ENCODE measurements at places on chromosomes 4 and X. TPM values are rescaled to one million over a fixed set of nuclear protein-coding genes. Genes with fewer than 3 reads are reported as not detected.

Gene NUDT10
- not detected for total RNA-seq

Gene FBXW7
- 35.8 TPM for total RNA-seq

Gene NHSL2
- total RNA-seq: not detected

Gene PHKA1
- 8.9 TPM for total RNA-seq

Gene GPR119
- not detected for total RNA-seq

Gene PPEF2
- total RNA-seq: not detected

Gene C4orf50
- total RNA-seq: not detected

Gene ARR3
- total RNA-seq: not detected

DNA sequence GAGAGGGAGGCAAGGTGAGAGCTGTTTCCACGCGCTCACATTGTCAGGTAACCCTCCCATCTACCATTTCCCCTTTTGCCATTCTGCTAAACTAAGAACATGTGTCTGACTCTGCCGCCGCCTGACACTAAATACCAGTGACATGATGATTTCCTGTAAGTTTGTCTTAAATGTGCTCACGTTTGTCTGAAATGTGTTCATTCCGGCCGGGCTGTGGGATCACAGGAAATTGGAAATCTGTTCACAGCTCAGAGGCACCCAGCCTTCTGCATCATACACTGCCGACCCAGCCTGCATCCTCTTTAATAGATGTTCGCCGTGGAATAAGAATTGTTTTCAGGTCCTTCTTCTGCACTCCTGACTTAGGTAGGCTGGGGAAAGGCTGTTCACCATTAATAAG, 336.2 kb upstream of the PPARGC1A start:
- H3K4me1 ChIP-seq: peaks cover 25% of the 10 kb centered on the region
- no peaks in the 10 kb centered on the region for H3K36me3 ChIP-seq
- no peaks in the 10 kb centered on the region for H3K27me3 ChIP-seq
- H3K27ac ChIP-seq: no peak overlapping the region

GRCh38 chrX:10243106-10243505, 86.3 kb downstream of the CLCN4 start:
- peak; percentile 9 for DNase-seq
- no peak overlapping the region for H3K27ac ChIP-seq
- H3K4me3 ChIP-seq: no peak overlapping the region
- no peaks in the 10 kb centered on the region for H3K27me3 ChIP-seq
- H3K36me3 ChIP-seq: no peaks in the 10 kb centered on the region

- peaks cover 12% of the 10 kb centered on the region for H3K4me1 ChIP-seq
- H3K4me3 ChIP-seq: no peak overlapping the region
- peaks cover 16% of the 10 kb centered on the region for H3K36me3 ChIP-seq
- H3K27me3 ChIP-seq: no peaks in the 10 kb centered on the region
These were observed 30.7 kb downstream of the MSN start for GRCh38 chrX:65697915-65698796.

DNA sequence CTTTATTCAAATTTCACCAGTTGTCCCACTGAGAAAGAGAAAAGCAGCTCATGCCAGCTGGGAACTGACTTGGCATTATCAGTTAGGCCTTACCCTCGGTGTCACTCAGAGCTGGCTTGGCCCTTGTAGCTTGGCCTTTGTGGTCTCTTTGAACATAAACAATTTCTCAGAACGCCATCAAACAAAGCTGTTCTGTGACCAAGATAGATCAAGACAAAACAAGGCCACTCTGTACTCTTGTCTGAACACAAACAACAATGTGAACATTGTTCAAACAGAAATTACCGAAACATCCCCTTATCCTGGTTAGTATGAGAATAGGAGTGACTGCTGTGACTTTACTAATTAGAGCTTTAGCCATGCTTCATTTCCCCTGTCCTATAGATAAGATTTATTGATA, 57.2 kb downstream of the DIPK2B start:
- H3K4me1 ChIP-seq: no peaks in the 10 kb centered on the region
- no peak overlapping the region for H3K4me3 ChIP-seq
- no peak overlapping the region for H3K27ac ChIP-seq

GRCh38 chrX:101507372-101507771, 22.1 kb downstream of the ARMCX4 start:
- H3K4me3 ChIP-seq: no peak overlapping the region
- DNase-seq: no peak
- no peaks in the 10 kb centered on the region for H3K36me3 ChIP-seq
- H3K27ac ChIP-seq: no peak overlapping the region

GRCh38 chr4:143728166-143728565, 27.7 kb upstream of the FREM3 start:
- no peaks in the 10 kb centered on the region for H3K36me3 ChIP-seq
- H3K4me1 ChIP-seq: peaks cover 6% of the 10 kb centered on the region
- peaks cover 38% of the 10 kb centered on the region for H3K27me3 ChIP-seq
- no peak overlapping the region for H3K4me3 ChIP-seq
- H3K27ac ChIP-seq: no peak overlapping the region

DNA sequence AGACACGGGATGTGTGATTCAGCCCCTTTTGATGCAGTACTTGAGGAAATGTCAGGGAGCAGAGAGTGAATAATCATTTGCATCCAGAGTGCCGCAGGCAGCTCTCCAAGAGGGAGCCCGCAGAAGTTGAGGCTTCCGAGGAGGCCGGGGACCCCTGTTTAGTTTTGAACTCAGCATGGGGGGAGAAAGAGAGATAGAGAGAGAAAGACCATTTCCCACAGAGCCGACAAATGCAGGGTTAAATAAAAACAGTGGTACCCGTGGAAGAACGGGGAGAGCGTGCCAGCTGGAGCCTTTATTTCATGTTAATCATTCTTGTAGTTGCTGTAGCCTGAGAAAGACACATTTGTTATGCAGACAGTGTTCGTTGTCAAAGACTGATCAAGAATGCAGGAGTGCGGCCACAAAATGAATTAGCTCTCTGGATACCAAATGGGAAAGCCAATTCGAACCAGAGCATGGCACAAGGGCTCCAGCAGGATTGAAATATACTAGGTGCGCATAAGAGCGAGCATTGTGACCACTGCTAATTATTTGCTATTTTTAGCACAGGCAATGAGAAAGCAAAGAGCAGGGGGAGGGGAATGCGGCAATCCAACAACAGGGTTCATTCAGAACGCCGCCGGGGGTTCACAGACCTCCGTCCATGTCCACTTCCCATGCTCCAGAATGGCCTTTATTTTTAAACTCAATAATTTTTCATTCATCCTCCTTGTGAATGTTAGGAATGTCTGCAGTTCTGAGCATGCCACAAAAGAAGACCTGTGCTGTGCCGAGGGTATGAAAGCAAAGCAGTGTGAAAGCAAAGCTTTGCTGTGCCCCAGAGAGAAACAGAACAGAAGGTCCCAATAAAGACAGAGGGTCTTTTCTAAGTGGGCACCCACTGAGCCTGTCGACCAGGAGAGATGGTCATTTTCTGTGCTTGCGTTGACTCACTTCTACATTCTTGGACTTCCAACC, 243.9 kb upstream of the VCX3A start:
- H3K36me3 ChIP-seq: no peaks in the 10 kb centered on the region
- no peak overlapping the region for H3K4me3 ChIP-seq
- no peaks in the 10 kb centered on the region for H3K27me3 ChIP-seq

DNA sequence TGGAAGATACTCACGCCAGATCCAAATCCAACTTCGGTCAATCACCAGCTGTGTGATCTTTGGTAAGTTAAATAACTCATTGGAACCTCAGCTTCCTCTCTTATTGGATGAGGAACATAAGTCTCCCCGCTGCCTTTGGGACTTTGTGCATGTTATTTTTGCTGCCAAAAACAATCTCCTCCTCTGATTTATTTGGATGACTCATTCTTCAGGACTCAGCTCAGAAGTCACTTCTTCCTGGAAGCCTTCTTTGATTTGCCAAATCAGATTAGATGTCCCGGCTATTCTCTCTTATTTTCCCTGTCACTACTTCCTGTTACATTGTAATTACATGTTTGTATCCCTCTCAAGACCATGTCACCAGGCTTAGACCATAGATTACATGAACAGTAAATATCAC, 138.0 kb upstream of the BOD1L1 start:
- peak; percentile 30 for DNase-seq
- no peak overlapping the region for H3K4me3 ChIP-seq
- H3K27me3 ChIP-seq: no peaks in the 10 kb centered on the region
- H3K36me3 ChIP-seq: no peaks in the 10 kb centered on the region
- peaks cover 10% of the 10 kb centered on the region for H3K4me1 ChIP-seq
- H3K27ac ChIP-seq: no peak overlapping the region

DNA sequence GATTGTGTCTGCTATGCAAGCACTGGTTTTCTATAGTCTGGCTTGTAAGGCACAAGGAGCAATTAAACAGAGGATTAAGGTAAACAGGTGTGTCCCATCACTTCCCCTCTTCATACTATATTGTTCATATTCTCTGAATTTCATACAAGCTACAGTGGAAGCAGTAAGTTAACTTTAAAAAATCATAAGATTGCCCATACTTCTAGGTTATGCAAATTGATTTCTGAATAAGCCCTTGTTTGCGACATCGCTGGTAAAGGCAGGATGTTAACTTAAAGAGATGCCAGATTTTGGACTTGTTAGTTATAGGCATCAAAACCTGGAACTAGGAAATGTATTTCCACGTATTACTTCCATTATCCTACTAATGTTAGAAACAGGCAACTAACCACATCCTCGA, 1.0 kb upstream of the TMEM131L start:
- peaks cover 16% of the 10 kb centered on the region for H3K4me1 ChIP-seq
- H3K27me3 ChIP-seq: no peaks in the 10 kb centered on the region
- H3K36me3 ChIP-seq: no peaks in the 10 kb centered on the region
- peak overlapping the region; percentile 79 for H3K27ac ChIP-seq
- peak; percentile 29 for DNase-seq

DNA sequence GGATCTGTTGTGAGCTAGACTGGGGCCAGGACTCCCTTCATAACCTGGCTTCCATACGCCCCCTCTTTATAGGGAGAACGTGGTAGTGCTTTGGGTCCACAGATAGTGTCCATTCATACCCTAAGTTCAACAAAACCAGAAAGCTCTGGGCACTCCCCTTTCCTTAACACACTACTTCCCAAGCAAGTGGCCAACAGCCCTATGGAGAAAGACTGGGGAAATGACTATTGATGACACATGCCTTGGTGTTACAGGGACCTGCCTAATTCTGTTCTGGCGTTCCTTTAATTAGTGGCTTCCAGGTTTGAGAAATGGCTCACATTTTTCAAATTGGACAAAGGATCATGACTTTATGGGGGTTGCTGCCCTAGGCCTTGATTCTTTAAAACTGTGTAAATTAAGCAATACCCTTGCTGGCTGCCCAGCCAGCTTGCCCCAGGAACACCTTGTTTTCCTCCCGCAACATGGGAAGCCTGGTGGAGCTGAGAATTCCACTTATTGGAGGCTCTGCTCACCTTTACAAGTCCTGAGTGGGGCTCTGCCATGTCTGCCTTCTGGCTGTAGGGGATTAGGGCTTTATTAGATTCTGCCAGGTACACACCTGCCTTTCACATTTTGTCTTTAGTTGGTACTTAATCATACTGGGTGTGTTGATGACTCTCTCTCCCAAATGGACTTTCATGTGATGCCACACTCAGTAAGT, 61.1 kb downstream of the RGS12 start:
- H3K36me3 ChIP-seq: no peaks in the 10 kb centered on the region
- H3K27ac ChIP-seq: no peak overlapping the region
- no peaks in the 10 kb centered on the region for H3K4me1 ChIP-seq
- DNase-seq: no peak
- H3K27me3 ChIP-seq: no peaks in the 10 kb centered on the region

- no peaks in the 10 kb centered on the region for H3K4me1 ChIP-seq
- no peaks in the 10 kb centered on the region for H3K36me3 ChIP-seq
- H3K4me3 ChIP-seq: no peak overlapping the region
- H3K27me3 ChIP-seq: peaks cover 35% of the 10 kb centered on the region
These were observed 54.2 kb upstream of the SMIM10 start for GRCh38 chrX:134936542-134936941.

DNA sequence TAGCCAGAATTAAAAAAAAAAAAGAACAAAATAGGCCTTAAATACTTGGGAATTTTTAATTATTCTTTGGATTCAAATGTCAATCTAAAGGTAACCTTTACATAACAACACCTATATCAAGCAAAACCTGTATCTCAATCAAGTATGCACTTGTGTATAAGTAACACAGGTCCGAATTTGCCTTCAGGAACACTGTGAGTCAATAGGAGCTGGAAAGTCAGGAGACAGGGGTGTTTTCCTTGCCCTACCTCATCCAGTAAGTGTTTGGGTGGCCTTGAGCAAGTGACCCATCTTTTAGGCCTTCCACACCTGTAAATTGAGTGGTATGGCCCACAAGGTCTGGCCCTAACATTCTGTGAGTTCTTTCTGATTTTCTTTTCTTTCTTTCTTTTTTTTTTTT, 40.8 kb upstream of the VEGFD start:
- no peak overlapping the region for H3K27ac ChIP-seq
- no peak for DNase-seq
- H3K4me3 ChIP-seq: no peak overlapping the region
- no peaks in the 10 kb centered on the region for H3K4me1 ChIP-seq

- H3K27ac ChIP-seq: no peak overlapping the region
- no peaks in the 10 kb centered on the region for H3K4me1 ChIP-seq
- H3K27me3 ChIP-seq: peaks cover 76% of the 10 kb centered on the region
- peak; percentile 63 for DNase-seq
These were observed 842.1 kb upstream of the HTR2C start for GRCh38 chrX:113741744-113742143.

DNA sequence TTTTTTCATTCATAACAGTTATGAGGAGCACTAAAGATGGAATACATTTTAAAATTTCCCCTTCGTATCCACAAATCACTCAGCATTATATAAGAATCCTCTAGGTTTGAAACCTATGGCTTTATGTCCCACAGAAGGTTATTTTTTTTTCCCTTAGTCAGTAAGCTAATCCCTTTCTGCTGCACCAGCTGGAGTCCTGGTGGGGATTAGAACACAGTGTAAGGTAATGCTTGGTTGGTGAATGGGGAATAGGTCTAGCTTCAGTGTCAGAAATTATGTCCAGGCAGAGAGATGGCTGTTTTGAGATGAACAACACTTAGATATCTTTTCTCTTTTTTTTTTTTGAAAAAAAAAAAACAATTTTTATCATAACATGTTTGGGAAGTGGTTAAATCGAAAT, 116.6 kb downstream of the RASGEF1B start:
- H3K27me3 ChIP-seq: no peaks in the 10 kb centered on the region
- no peak overlapping the region for H3K27ac ChIP-seq
- no peaks in the 10 kb centered on the region for H3K4me1 ChIP-seq
- no peak for DNase-seq
- no peak overlapping the region for H3K4me3 ChIP-seq
- no peaks in the 10 kb centered on the region for H3K36me3 ChIP-seq
